Osteoblast (primary cell): ENCODE measurements at places on chromosomes 6 and 20. TPM values are rescaled to one million over a fixed set of nuclear protein-coding genes. Genes with fewer than 3 reads are reported as not detected.

OOEP gene
- 0.36 and 0.59 TPM in 2 replicates for total RNA-seq

DNA sequence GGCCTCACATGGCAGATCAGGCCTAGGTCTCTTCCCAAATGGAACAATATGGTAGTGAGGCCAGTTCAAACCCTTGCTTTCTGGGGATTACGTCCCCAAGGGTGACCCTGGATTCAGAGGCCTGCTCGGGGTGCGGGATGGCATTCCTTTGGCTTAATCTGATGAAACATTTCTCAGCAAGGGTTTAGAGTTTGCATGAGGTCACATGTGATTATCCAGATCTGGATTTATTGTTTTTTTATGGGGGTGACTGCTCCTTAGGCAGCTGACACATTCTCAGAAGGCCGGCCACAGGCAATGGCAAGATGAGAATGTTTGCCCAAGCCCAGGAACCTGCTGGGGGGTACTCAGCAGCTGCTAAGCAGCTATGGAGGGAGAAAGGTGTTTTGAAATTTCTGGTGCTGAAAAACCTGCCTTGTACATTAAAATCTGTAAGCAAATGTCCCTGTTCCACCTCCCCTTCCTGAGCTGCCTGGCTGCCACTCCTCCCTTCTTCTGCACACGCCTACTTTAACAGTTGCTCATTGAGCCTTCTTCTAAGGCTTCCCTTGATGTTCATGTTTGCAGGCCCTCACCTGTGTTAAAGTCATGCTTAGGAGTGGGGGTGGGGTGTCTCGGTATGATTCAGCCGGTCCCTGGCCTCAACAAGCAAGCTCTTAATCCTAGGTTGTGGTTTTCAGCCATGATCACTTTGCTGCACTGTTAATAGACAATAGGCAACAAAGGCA is 37.9 kb upstream of the FUCA2 start:
- peak; percentile 47 for DNase-seq

DNA sequence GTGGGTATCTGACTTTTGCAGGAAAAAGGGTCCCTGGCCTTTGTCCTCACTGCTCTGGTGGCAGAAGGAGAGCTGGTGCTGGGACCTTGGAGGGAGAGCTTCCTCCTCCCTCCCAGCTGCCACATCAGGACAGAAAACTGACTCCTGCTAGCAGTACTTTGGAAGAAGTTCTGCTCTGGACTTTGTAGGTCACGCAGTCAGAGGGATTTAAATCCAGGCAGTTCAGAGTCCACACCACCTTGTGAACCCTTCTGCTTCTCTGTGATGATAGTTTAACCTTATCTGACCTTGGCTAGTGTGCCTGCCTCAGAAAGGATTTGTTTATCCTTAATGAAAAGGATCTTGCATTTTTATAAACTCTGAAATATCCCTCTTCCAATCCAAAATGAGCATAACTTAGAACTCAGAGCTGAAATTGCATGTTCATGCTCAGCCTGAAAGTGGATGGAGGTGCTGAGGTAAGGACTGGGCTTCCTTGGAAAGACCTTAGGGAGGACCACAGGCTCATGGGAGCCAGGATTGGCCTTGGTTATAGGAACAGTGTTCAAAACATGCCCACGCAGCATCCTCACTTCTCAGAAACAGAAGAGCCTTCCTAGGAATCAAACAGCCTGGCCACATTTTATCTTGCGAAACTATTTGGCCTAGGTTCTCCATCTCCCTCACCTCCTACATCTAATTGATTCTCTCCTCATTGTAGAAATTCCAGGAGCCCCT is 123.9 kb upstream of the SASH1 start:
- DNase-seq: no peak

DNA sequence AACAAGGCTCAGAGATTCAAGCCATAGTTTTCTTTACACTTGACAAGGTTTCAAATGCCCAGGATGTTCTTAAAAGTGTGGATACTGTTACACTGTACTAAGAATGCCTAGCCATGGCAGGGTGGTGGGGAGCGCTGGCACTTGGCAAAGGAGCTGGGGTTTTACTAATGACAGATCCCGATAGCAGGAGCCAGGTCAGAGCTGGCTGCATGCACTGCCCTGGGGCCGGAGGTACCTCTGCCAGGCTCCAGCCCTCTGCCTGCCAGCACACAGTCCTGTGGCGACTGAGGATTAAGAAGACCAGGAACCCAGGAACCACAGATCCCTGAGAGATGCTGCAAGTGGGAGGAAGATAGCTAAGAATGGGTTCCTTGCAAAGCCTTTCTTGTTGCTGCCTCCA is 260.3 kb downstream of the ALDH8A1 start:
- no peak for DNase-seq

GRCh38 chr20:3744806-3745685 is 12.6 kb downstream of the HSPA12B start:
- DNase-seq: peak; percentile 88

MDN1 gene
- total RNA-seq: 21.2 and 21.4 TPM in 2 replicates

KCNB1 gene
- total RNA-seq: under 0.01 TPM in 2 replicates

GRCh38 chr6:33719326-33719987 is 8.0 kb upstream of the UQCC2 start:
- DNase-seq: no peak

DNA sequence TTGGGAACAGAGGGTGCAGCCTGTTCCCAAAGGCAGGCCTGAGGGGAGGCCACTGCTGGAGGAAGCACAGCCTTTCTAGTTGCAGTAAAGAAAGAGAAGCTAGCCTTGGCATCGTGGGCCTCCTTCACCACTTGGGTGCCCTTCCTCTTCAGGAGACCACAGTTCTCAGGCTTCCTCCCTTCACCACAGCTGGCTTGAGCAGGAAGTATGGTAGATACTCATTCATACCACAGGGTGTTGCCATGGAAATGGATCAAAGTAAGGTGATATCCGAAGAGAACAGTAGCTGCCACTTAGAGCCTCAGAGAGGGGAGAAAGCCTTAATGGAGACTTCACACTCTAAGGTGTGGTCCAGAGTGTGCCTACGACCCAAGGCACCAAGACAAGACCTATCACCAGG is 120.4 kb upstream of the RIPOR2 start:
- no peak for DNase-seq

- no peak for DNase-seq
Measured at GRCh38 chr20:47561180-47561579, 59.5 kb downstream of the NCOA3 start.

GRCh38 chr6:156731396-156731795 is 45.8 kb upstream of the ARID1B start:
- DNase-seq: no peak

- DNase-seq: no peak
Measured at GRCh38 chr6:45476341-45476740, 98.6 kb upstream of the SUPT3H start.

SAMD10 gene
- 0.59 and 1.4 TPM in 2 replicates for total RNA-seq

DNA sequence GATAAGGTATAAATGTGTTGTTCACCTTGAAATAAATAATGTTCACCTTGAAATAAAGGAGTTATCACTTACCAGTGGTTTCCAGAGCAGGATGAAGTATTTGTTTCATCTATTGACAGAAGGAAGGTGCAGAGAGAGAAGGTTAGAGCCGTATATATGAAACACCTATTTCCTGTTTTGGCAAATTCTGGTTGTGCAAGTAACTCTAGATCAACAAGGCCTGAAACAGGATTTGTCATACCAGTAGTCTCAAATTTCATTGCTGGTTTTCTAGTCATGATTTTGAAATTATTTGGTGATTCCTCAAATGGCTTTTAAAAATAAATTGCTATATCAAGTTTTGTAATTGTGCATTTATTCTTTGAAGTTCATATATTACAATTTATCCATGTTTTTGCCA is at the start of gene CRISP3:
Gene CRISP3, minus strand, starts transcription at position 130 of the 400 bp plus-strand sequence. Its CDS starts 21 bp downstream, at position 109.
- no peak for DNase-seq

SAMD5 gene
- 0.59 and 1.1 TPM in 2 replicates for total RNA-seq

DNA sequence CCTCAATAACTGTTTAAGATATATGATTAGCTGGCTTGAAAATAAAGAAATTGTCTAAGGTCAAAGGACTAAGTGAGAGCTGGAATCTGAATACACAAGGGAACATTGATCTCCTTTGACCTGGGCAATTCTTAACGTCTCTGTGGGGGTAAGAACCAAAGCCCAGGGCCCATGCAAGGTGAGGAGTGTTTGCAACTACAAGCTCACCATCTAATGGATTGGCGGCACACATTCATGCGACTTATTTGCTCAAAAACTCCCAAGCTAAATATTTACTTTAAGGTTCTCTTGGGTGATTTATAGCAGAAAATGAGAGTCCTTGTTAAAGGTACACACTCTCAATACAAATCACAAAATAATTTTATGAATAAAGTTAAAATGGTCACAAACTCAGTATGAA is 392.0 kb upstream of the FLRT3 start:
- no peak for DNase-seq

- DNase-seq: peak; percentile 75
Measured at GRCh38 chr20:41094353-41095055, 42.8 kb upstream of the PLCG1 start.

- DNase-seq: peak; percentile 75
Measured at GRCh38 chr6:47787620-47788497, 6.0 kb downstream of the OPN5 start.

GRCh38 chr20:54633374-54634355 is 158.3 kb downstream of the DOK5 start:
- DNase-seq: no peak

ADA gene
- total RNA-seq: 15.9 and 37.1 TPM in 2 replicates

- DNase-seq: no peak
Measured at GRCh38 chr6:108807928-108808327, 40.3 kb upstream of the ARMC2 start.
